ENCODE measurements at places on chromosomes 13 and 19.

DNA sequence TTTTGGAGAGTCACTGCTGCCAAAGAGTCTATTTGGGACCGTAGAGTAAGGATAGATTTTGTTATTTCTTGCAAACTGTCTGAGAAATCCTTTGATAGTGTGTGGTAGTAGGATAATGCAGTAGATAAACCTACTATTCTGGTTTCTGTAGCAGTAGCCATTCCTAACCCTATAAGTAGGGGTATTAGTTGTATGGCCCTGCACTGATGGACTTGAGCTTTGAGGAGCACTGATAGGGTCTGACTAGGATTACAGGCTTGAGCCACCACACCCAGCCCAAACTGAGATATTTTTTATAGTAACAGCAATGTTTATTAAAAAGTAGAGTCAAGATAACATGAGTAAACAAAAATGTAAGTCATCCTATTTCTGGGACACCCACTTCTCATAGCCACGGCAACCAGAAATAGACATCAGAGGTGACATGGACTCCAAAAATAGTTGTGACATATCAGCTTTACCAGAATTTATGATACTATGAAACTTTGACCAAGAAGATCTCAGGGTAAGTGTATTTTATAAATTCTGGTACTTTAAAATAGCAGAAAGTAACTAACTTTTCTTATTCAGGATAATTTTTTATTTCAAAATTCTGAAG lies 479.1 kb downstream of the SUCLA2 start:
- no peak for ATAC-seq

DNA sequence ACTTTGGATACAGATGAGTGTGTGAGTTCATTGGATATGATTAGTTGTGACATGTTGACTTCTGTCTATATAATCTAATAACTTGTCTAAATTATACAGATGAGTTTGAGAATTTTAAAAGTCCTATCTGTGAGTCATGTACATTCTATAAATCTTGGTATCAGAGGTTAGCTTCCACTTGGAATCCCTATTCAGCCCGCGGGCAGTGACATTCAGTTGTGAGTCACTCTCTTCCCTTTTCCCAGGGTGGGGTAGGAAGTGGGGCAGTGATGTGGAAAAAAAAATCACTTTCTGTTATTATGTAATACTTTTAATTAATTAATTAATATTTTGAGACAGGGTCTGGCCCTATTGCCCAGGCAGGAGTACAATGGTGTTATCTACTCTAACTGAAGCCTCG lies 33.0 kb upstream of the ZNF808 start:
- no peak for ATAC-seq

DNA sequence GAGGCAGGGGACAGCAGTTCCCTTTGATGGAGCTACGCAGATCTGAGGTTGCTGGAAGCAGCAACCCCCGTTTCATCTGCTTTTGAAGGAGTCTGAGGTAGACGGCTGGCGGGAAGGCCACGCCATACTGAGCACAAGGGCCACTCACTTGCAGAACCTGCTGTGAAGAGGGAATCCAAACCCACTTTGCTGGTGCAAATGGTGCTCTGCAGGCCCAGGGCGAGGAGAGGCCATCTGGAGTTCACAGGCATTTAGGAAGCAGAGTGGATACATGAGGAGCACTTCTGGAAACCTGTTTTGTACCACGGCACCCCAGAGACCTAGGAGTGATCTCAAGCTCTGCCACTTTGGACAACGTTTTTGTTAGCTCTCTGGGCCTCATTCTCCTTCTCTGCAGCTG lies 227.8 kb downstream of the UQCRFS1 start:
- ATAC-seq: no peak

DNA sequence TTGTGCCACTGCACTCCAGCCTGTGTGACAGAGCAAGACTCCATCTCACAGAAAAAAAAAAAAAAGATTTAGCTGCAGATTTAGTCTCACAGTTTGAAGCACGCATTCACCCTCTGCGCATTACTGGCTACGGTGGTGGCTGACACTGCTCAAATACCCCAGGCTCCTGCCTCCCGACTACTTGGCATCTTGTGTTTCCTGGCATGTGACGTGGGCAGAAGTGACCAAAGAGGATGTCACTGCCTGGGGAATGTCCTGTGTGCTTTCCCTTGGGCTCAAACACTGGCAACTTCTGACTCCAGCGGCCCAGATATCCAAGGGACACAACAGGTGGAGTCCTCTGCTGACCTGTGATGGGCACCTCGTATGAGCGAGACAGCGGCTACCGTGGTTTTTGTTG lies 24.7 kb upstream of the EIF3G start:
- no peak for ATAC-seq

DNA sequence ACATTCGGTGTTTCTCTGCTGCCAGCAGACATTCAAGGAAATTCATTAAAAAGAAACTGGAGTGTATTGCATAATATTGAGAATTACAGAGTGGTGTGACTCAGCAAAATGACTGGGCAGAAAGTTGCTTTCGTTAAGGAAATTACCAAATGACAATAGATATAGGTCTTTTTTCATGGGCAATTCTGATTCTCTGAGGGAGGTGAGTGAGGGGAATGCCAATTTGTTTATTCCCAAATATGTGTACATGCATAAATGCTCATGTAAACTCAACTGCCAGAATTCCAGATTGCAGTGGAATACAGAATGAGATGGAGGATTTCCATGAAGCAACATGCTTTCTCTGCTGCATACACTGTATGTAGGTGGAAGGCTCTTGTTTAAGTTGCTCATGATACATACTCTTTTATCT lies 1730.1 kb downstream of the SLITRK5 start:
- no peak for ATAC-seq

DNA sequence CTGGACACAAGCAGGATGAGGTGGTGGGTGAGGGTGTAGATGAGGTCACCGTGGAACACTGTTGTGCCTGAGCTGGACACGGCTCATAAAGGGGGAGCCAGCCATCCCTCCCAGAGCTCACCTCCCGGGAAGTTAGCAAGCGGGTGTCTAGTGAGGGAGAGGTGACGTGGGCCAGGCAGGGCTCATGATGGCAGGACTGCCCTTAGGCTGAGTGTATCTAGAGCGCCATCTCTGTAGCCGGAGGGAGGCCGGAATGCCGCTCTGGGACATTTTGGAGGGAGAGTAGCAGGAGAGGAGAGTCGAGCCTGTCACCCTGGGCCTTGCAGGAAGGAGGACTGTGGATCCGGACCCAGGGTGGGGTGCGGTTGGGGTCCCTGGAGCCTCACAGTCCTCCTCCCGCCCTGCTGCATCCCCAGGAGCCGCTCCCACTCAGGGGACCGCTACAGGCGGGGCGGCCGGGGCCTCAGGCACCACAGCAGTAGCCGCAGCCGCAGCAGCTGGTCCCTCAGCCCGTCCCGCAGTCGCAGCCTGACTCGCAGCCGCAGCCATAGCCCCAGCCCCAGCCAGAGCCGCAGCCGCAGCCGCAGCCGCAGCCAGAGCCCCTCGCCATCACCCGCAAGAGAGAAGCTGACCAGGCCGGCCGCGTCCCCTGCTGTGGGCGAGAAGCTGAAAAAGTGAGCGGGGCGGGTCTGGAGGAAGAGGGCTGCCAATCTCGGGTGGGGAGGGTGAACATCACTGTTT lies 9.2 kb downstream of the ZNF296 start:
- ATAC-seq: no peak

- ATAC-seq: peak; percentile 40
Observed at GRCh38 chr13:41457589-41458186, 338 bp downstream of the RGCC start.

DNA sequence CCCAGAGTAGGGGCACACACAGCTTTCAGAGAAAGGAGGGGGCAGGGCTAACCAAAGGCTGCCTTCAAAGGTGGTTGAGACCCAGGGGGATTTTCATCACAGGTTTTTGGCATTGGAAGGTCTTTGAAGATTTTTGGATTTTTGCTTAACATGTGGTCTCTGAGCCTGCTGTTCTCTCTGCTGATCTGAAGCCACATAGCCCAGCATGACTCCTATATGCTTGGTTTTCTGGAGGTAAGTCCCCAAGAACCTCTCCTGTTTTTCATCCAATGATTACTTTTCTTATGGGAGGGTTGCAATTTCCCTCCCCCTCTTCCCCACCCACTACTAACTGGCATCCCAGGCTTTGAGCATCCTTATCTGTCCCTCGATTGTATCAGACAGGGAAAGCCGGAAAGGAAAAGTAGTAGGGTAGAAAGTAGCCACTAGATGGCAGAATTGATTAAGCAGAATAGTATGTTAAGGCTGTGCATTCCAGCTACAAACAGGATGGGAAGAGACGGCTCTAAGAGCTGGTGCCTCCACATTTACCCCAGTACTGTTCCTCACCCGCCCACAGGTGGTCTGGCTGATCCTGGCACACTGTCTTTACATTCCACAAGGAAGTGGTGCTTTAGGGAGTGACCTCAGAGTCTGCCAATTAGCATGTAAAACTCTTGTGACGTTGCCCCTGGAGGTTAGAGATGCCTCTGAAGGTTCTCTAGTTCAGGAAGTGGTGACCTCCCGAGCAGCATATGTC lies 218.9 kb upstream of the EDNRB start:
- ATAC-seq: peak; percentile 75

DNA sequence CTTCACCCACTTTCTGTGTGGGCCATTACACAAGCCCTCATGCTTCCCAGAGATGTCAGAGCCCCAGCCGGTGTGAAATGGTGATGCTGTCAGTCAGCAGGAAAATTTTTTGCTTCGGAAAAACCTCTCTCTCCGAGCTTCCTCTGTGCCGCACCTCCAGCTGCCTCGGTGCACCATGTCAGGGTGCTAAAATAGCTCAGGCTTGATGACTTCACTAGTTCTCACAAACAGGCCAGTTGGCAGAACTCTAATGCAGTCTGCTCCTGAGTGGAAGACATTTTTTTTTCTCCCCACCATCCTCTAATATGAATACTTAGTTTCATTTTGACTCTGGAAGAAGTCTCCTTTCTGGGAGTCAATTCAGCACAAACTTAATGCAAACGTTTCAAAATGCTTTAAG lies 71.3 kb downstream of the KLF12 start:
- peak; percentile 91 for ATAC-seq

DNA sequence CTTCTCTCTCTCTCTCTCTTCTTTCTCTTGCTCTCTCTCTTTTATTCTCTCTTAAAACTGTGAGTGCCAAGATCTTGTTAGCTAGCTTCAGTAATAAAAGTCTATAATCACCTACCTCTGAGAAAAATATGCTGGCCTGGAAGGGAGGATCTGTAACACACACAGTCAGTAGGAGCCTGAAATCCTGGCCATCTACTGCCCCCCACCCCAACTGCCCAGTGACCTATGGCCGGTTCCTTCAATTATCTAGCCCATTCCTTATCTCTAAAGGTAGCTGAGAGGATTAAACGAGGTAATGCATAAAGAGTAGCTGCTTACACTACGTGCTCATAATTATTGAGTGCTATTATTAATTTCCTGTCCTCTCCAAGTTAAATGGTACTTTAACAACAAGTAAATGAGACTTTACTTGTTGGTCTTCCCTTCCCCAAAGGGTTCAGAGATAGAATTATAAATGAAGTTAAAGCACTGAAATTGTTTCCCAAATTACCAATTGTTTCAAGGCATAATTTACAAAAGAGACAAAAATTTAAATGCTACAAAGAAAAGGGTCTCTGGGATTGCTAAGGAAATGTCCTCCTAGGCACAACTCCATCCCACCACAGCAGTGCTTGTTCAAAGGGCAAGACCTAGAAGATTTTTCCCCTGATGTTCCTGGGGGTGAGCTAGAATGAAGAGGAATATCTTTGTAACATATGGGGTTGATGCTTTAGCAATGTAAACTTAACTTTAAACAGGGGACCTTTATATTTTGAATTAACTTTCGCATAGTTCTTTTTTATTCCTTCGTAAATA lies 1.8 kb downstream of the LCP1 start:
- no peak for ATAC-seq

GRCh38 chr13:19596960-19597361 lies 35.6 kb upstream of the TPTE2 start:
- ATAC-seq: peak; percentile 43

- ATAC-seq: no peak
Observed at GRCh38 chr19:7505682-7506384, 10.1 kb upstream of the ZNF358 start.
